ENCODE measurements at places on chromosomes 4 and X. TPM values are rescaled to one million over a fixed set of nuclear protein-coding genes. Genes with fewer than 3 reads are reported as not detected.

DNA sequence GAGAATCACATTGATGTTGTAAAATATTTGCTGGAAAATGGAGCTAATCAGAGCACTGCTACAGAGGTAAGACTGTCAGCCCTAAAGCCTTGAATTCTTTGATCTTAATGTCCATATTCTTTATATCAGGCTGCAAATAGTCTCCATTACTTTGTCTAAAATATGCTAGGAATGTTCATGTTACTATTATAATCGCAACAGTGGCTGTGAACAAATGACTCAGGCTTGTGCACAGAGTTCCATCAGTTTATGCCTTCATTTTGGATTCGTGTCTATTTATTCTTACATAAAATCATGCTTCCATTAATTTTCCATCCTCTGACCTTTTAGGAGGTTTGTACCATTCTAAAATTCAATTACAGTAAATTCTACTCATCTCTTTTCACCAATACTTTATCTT lies 182.7 kb downstream of the ANK2 start:
- no peak for DNase-seq

The SHROOM2 gene
- 9.4 TPM for total RNA-seq

DNA sequence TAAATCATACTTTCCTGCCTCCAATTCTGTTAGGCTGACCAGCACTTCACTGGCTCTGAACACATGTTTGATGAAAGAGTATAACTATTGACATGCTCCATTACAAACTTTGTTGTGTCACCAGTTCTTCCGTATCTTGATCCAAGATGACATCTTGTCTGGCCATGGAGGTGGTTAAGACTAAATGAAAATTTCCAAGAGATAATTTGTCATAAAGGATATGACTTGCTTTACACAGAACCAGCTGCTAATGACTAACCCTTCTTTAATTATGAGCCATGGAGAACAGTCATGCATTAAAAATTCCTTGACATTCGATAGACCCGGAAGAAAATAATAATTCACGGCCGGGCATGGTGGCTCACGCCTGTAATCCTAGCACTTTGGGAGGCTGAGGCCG lies 17.7 kb upstream of the N4BP2 start:
- no peak for DNase-seq

The CXCL5 gene
- 2.6 TPM for total RNA-seq

The PABPC1L2B gene
- total RNA-seq: 1.2 TPM
